ENCODE measurements at places on chromosomes 4 and X. TPM values are rescaled to one million over a fixed set of nuclear protein-coding genes. Genes with fewer than 3 reads are reported as not detected.

DNA sequence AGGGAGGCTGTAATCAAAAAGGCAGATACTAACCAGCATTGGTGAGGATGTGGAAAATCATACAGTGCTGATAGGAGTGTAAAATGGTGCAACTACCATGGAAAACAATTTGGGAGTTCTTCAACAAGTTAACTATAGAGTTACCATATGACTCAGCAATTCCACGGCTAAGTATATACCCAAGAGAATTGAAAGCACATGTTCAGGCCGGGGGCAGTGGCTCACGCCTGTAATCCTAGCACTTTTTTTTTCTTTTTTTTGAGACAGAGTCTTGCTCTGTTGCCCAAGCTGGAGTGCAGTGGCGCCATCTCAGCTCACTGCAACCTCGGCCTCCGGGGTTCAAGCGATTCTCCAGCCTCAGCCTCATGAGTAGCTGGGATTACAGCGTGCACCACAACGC is 15.0 kb upstream of the CD99L2 start:
- no peak for DNase-seq

DNA sequence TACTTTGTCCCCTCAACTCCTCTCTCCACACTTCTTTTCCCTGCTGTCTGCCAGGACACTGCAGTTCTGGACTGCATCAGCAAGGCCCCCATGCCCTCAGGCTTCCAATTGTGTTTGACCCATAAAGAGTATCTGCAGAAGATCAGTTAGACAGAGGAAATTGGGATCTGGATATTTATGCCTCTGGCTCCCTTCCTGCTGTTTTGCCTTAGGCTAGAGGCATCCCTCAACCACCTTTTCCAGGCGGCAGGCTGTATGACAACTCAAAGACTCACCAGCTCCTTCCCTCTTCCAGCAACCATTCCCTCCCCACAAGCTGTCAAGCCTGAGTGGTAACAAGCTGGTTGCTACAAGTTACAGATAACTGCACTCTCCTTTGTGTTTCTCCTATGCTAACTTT is 66.4 kb upstream of the NDP start:
- no peak for DNase-seq

DNA sequence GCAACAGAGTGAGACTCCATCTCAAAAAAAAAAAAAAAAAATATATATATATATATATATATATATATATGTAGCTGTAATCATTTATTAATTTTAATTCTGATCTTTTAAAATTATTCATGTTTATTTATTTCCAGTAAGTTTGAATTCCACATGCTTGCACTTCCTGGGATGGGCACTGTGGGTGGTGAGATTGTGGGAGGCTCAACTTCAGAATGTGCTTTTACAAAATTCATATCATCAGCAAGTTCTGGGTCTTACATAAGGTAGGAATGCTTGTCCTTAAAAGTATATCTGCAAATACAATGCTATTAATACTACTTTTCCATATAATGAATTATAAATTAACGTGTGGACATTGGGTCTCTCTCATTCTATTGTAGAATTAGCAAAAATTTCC is 156.5 kb downstream of the EMCN start:
- no peak for DNase-seq

DNA sequence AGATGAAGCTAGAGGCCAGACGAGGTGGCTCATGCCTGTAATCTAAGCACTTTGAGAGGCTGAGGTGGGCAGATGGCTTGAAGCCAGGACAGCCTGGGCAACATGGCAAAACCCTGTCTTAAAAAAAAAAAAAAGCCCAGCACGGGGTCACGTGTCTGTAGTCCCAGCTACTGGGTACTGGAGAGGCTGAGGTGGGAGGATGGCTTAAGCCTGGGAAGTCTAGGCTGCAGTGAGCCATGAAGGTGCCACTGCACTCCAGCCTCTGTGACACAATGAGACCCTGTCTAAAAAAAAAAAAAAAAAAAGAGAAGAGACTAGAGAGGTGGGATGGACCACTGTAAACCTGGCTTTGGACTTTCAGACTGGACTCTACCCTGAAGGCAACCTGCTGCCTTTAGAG is 10.7 kb upstream of the LRBA start:
- no peak for DNase-seq

DNA sequence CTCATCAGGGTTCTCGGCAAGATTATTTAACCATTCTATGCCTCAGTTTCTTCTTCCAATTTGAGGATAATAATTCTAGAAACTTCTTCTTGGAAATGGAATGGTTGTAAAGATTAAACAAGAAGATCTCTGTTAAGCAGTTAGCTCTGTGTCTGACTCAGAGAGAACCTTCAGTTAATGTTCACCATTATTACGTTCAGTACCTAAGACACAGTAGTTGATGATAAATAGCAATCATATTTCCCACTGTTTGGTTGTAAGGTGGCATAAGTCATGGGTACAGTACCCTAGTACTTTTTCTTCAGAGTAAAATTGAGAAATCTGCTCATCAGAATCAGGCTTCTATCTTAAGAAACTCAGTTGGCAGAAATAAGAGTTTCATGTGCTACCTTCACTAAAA is 366.5 kb upstream of the BOD1L1 start:
- no peak for DNase-seq

DNAAF6 gene
- polyA plus RNA-seq, result not detected

MAGIX gene
- polyA plus RNA-seq, result 0.96 TPM

- DNase-seq, result no peak
Measured at GRCh38 chrX:12489341-12489740, 301.9 kb upstream of the PRPS2 start.

DNA sequence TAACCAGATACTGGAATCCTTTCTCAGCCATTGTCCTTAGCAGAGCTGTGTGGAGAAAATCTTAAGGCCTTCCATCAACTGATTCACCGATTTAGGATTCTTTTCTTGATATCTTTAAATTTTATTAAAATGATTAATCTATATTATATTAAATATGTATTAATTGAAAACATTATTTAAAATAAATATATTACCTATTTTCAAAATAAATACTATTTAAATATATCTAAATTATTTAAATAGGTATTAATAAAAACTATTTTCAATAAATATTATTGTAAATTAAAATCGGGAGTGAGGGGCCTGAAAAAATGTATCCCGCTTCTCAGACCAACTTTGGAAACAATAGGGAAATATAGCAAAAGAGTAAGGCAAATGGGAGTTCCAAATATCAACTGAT is 94.0 kb upstream of the HPF1 start:
- DNase-seq, result no peak

SH3RF1 gene
- polyA plus RNA-seq, result 1.7 TPM

DNA sequence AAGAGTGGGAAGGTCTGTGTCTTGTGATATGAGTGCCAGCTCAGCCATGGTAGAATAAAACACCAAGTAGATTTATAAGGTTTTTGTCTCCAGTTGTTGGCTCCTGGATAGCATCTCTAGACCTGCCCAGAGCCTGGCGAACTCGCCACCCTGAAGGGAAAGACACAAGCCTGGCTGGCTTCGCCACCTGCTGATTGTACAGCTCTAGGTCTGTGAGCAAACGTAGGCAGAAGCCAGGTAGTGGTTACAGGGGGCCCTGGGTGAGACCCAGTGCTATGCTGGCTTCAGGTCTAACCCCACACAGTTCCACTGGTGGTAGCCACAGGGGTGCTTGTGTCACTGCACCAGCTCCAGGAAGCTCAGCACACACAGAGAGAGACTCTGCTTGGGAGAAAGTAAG is 100.5 kb downstream of the BLTP1 start:
- no peak for DNase-seq

GRCh38 chr4:1385373-1386340 is 20.6 kb downstream of the NKX1-1 start:
- DNase-seq, result no peak

DNA sequence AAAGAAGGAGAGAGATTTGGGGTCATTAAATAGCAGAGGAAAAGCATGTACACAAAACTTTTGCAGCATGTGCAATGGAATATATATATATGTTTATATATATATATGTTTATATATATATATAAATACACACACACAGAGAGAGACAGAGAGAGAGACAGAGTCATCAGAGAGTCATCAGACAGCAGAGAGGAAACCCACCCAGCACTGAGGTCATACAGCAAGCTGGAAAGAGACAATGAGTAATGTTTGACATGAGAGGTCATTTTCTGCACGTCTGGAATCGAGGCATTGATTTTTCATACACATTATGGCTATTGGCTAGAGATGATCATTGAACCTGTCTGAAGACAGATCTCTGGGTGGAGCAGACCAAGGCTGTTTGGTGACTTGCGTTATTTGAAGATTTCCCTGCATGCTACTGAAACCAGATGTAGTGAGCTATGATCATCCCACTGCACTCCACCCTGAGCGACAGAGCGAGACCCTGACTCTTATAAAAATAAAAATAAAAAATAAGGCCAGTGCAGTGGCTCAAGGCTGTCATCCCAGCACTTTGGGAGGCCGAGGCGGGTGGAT is 48.8 kb upstream of the SHOX start:
- DNase-seq, result no peak

AP1S2 gene
- polyA plus RNA-seq, result 122 TPM

- DNase-seq, result no peak
Measured at GRCh38 chr4:78779280-78779679, 3.1 kb downstream of the BMP2K start.

DNA sequence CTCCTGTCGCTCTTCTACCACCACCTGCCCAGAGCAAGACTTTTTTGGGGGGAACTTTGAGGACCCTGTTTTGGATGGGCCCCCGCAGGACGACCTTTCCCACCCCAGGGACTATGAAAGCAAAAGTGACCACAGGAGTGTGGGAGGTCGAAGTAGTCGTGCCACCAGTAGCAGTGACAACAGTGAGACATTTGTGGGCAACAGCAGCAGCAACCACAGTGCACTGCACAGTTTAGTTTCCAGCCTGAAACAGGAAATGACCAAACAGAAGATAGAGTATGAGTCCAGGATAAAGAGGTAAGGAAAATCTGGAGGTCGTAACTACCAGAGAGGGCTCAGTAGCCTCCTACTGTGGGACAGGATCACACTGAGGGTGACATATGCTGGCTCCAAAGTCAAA is 364.5 kb downstream of the MAPK10 start:
- DNase-seq, result no peak

DNA sequence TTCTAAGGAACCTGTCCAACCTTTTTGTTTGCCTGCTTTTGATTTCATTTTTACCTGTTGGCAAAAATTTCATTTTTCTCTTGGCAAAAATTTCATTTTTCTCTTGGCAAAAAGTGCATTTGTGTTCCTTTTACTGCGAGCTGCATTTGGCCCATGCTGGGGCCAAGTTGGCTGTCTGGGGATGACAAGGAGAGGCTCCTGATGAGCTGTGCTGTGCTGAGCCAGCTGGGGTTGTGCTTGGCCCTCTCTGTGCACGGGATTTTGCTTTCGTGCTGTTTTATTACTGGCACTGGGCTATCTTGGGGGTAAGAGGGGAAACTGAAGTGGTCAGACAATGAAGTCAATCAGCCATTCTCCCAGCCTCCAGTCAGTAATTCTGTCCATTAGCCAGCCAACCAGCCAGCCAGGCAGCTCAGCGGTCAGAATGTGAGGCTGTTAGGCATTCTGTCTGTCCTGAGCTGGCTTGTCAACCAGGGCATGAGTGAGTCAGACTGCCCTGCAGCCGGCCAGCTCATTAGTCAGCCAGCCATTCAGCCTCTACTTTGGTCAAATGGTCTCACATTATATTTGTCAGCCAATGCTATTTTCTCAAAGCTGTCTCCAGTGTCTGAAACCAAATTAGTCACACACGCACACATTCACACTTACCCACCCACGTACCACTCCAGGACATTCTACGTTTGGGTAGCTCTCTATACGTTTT is 56.9 kb upstream of the PRPS1 start:
- DNase-seq, result no peak

DNA sequence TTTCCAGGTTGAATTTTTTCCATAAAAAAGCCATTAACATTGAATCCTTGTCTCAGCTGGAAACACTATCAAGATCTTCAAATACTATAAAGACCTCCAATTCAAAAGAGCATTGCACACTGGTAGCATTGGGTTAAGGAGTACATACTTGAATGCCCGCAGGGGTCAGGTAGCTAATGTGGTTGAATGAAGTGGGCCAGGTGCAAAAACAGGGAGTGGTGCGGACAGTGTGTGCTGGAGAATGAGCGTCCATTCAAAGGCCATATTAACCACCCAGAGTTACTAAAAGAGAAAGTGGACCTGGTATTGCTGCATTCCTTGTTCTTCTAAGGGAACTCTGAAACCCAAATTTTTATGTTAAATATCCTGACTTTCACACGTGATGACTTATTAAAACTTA is 91.6 kb downstream of the NYX start:
- no peak for DNase-seq

RBMXL3 gene
- not detected for polyA plus RNA-seq

- DNase-seq, result no peak
Measured at GRCh38 chr4:8220661-8221450, 21.8 kb downstream of the SH3TC1 start.

GRCh38 chrX:26574234-26574633 is 358.3 kb downstream of the MAGEB5 start:
- no peak for DNase-seq

DNA sequence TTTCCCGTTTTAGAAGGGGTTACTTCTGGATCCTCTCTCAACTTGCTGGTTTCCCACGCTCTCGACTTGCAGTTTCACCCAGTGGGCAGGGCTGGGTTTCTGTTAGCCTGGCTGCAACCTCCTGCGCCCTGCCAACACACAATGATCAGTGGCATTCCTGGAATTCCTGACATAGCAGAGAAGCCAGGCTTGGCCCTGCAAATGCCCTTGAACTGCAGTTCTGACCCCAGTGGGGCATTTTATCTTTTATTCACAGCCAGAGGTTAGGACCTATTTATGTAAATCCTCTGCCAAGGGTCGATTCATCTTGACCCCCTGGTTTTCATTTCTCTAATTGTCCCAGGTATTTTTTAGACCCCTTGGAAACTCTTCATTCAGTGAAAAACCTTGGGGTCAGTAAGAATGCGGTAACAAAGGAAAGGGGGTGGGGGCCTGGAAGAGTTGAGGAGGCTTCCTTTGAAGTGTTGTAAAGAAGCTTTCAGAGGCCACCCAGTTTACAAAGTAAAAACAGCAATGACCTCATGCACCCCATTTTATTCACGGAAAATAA is 217.6 kb downstream of the ZNF674 start:
- DNase-seq, result no peak

DNA sequence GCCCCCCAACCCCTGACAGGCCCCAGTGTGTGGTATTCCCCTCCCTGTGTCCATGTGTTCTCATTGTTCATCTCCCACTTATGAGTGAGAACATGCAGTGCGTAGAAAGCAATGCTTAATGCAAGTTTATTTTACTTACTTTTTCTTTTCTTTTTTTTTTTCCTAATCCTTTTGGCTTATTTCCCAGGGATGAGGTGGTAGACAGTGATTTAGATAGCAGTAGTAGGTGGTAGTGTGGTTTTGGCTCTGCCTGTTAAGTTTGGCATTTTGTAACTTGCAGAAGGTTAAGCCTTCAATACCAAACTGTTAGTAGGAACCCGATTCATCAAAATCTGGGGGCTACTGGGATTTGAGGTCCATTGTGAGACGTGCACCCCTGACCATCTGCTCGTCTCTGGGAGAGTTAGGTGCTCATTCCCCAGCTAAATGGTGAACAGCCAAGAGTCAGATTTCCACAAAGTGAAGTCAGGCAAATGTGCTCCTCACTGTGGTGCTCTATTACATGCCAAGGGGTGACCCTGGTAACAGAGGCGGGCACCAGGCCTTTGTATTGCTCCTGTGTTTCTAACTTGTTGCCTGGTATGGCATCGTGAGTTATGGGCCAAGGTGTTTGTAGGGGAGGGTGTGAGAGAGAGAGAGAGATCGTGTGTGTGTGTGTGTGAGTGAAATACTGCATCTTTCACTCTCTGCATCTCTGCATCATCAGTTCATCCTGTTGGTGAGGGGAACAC is 70.3 kb downstream of the PHOX2B start:
- no peak for DNase-seq

USP17L12 gene
- not detected for polyA plus RNA-seq

MAGEB10 gene
- polyA plus RNA-seq, result not detected

RTL3 gene
- polyA plus RNA-seq, result not detected

- DNase-seq, result no peak
Measured at GRCh38 chrX:110276778-110277177, 41.1 kb downstream of the AMMECR1 start.

SNX25 gene
- 13.1 TPM for polyA plus RNA-seq

Measured in naive B cell (primary cell).